ENCODE measurements at places on chromosomes 16 and 17.

- no peak for DNase-seq
Measured at GRCh38 chr17:58165981-58166380, 801 bp upstream of the OR4D2 start.

GRCh38 chr17:76735586-76736348 is 1.4 kb downstream of the SRSF2 start:
- no peak for DNase-seq

GRCh38 chr16:69921127-69921526 is 30.0 kb upstream of the CLEC18A start:
- no peak for DNase-seq

GRCh38 chr17:77285594-77286390 is 145.0 kb downstream of the SEC14L1 start:
- DNase-seq, result no peak

DNA sequence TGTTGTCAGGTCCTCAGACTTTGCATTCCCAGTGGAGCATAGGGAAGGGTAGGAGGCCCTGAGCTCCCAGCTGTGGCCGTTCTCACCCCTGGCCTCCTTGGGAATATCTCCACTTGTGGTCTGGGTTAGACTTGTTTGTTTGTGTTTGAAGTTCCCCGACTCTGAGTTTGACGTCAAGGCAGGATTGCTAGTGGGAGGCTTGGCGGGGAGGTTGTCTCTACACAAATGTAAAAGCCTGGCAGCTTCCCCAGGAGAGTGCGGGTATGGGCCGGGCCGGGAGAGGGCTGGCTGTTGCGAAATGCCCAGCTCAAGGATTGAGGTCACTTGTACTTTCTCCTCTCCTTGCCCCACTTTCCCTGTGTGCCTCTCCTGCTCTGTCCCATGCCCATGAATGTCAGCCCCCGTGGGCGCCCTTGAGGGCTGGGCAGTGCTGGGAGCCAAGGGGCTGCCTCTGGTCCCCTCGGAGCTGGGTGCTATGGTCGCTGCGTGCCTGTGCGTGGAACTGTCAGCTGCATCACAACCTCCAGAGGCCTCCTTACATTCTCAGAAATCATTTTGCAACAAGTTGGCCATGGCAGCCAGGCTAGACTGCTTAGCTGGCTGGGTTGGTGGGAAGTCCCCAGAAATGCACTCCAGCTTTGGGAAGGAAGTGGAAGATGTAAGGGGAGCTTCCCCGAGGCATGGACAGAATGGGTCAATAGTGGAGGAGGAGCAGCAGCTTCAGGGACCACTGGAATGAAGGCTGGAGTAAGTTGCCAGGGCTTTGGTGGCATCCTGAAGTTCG is 84.3 kb downstream of the KSR1 start:
- DNase-seq, result no peak
